Esophagus mucosa (tissue), 1 donor: ENCODE measurements at places on chromosomes 6 and 20.
A peak's percentile ranks its signal among the peaks of the same experiment; 100 is the strongest.

GRCh38 chr6:89122625-89123024 is 4.8 kb upstream of the SRSF12 start:
- ATAC-seq = peak; percentile 58

GRCh38 chr6:139496654-139497344 is 122.4 kb upstream of the CITED2 start:
- no peak for ATAC-seq

DNA sequence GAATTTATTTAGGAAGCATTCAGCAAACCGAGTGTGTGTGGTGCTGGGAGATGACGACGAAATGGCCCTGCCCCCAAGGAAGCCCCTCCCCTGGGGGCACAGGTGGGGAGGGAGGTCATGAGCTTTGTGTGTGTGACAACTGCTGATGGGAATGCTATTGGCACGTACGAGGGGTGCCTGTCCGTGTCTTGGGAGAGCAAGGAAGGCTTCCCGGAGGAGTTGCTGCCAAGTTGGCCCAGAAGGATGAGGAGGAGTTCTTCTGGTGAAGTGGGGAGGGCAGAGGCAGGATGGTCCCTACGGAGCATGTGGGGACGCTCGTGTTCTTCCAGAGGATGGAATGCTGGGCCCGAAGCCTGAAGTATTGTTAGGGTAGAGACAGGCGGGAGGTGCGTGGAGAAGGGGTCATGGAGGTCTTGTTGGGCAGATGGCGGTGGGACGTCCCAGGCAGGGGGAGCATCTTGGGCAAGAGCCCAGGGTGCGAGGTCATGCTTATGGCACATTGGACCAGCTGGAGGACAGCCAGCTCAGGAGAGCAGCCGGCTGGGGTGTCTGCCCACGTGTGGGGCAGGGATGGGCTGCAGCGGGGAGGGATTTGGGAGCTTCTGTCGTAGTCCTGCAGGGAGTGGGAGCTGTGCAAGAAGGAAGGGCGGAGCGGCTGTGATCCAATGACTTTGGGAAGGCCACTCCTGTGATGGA is 46.1 kb downstream of the SYNJ2 start:
- no peak for ATAC-seq

DNA sequence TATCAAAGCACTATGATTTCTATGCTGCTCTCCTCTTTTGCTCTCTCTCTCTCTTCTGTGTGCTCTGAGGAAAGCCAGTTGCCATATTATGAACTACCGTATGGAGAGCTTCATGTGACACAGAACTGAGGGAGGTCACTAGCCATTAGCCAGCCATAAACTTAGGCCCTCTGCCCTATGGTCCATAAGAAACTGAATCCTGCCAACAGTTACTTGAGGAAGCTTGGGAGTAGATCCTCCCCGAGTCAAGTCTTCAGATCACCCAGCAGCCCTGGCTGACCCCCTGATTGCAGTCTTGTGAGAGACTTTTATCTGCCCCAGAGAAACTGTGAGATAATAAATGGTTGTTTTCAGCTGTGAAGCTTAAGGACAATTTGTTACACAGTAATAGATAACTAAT is 5.7 kb upstream of the PEX7 start:
- ATAC-seq = no peak

DNA sequence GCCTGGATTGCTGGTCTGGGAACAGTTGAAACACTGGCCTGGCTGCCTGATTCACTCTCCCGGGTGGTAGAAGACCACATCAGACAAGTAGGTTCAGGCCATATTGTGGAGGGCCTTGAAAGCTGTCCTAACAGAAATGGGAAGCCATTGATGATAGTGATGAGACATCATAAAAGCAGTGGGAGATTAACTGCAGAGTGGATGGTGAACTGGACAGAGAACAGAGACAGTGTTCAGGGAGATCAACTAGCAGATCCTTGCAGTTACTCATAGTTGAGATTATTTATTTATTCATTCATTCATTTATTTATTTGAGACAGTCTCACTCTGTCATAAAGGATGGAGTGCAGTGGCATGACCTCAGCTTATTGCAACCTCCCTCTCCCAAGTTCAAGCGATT is 30.2 kb upstream of the MCM3 start:
- no peak for ATAC-seq

DNA sequence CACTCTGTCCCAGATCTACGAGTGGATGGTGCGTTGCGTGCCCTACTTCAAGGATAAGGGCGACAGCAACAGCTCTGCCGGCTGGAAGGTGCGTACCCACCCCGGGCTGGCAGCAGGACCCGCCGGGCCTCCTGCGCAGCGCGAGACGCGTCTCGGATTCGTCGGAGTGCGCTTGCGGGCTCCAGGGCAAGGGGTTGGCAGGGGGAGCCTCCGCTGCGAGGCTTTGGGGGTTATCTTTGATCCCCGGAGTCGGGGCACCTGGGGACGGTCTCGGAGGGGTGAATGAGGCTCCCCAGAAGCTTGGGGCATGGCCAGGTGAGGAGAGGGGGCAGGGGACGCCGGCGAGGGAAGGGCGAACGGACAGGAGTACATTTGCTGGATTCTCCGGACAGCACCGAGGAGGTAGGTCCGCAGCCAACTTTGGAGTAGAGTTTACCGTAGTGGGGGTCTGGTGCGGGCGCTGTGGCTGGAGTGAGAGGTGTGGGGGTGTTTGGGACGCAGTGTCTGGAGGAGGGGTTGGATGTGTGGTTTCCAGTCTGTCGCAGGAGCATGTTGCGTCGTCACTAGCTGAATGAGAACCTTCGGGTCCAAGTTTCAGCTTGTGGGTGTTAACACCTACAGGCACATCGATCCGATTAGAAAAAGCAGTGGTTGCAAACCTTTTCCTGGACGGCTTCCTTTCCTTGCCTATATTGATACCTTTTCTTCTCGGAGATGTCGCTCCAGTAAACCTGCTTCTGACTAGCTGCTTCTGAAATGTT is 1.2 kb downstream of the FOXO3 start:
- no peak for ATAC-seq

- ATAC-seq = peak; percentile 18
These were observed 32.8 kb downstream of the PRDM1 start for GRCh38 chr6:106118835-106119431.

DNA sequence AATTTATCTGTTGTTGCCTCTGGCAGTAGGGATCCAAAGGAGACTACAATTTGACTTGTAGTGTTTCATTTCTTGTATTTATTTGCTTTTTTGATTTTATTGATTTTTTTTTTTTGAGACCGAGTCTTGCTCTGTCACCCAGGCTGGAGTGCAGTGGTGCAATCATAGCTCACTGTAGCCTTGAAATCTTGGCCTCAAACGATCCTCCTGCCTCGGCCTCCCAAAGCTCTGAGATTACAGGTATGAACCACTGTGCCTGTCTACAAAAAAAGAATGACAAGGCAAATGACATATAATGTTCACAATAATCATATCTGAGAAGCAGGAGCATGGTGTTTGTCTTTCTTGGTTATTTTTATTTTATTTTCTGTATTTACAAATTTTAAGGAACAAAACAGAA is 117.6 kb upstream of the RNF24 start:
- ATAC-seq = no peak

- peak; percentile 27 for ATAC-seq
These were observed 3.2 kb upstream of the SDHAF4 start for GRCh38 chr6:70563530-70563929.

- ATAC-seq = no peak
These were observed 151.5 kb upstream of the STMND1 start for GRCh38 chr6:16950302-16950701.

GRCh38 chr6:165562421-165563090 is 100.5 kb downstream of the PDE10A start:
- no peak for ATAC-seq

- ATAC-seq = no peak
These were observed 83.0 kb downstream of the SCAF8 start for GRCh38 chr6:154815938-154816820.

- ATAC-seq = no peak
These were observed 189.8 kb downstream of the FOXA2 start for GRCh38 chr20:22394583-22394982.

- peak; percentile 17 for ATAC-seq
These were observed 111.9 kb downstream of the TRIM27 start for GRCh38 chr6:28811873-28812272.

DNA sequence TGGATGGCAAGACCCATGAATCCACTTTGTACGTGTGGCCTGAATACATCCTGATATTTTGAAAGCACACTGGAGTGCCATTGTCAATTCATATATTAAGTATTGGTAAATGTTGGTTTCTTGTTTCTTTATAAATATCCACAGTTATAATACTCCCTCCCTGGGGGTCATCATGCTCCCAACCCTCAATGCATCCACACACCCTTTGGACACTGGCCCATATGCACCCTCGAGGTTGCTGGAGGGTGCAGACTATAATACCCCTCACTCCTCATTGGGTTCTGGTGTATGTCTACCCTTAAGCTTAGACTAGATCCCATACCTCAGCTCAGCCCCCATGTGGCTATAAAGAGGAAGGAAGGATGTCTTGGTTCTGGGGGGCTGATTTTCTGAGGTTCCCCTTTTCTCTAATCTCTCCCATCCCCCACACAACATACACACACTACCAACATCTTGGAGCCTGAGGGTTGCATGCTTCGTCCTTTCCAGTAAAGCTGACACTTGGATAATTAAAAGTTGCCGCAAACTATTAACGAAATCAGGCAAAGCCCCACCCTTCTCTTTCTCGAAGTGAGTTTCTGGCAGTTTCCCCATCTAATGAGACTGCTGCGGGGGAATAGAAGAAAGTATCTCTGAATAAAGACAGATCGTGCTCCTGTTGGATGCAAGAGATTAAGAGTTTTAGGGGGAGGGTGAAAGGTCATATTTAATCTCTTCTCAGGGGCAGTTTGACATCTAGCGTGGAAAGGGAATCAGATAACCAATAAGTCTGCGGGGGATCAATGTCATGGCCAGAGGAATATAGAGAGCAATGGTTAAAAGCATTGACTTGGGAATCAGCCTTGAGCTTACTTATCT is 7.4 kb downstream of the PIM1 start:
- ATAC-seq = peak; percentile 50

GRCh38 chr6:48377115-48377514 is 266.1 kb upstream of the PTCHD4 start:
- ATAC-seq = no peak

DNA sequence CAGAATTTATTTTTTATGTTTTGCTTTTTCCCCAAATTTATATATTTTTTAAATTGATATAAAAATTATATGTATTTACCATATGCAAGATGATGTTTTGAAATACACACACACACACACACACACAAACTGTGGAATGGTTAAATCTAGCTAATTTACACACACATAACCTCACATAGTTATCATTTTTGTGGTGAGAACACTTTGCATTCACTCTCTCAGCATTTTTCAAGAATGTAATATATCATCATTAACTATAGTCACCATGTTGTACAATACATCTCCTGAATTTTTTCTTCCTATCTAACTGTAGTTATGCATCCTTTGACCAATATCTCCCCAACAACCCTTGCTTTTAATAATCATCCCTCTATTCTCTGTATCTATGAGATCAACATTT is 52.2 kb downstream of the GFRAL start:
- no peak for ATAC-seq

DNA sequence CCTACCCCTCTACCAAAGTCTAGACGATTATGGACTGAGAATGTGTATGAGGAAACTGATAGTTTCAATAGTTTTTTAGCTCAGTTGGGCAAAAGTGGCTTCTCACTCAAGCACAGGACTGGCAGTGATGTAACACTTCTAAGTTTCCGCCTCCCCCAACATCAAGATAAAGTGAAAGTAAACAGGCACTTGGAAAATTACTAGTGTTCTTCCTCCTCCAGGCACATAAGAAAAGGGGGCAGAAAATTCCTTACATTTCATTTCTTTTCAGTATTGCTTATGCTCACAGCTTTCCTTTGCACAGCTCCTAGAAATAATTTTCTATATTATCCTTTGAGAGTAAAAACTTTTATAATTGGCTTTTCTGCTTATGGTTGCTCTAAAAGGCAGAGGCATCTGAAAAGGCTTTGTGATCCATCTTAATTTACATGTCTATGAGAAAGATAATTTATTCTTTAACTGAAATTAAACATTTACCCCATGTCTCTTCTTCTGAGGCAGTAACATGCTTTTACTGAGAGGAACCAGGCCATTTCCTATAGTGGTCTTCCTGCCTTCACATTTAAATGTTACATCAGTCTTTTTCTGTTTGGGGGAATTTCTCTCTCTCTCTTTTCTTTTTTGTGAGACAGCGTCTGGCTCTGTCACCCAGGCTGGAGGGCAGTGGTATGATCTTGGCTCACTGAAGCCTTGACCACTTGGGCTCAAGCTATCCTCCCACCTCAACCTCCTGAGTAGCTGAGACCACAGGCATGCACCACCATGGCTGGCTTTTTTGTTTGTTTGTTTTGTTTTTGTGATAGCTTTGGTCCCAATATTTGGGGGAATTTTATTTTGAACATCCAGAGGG is 65.0 kb upstream of the EEF1A1 start:
- ATAC-seq = peak; percentile 53

DNA sequence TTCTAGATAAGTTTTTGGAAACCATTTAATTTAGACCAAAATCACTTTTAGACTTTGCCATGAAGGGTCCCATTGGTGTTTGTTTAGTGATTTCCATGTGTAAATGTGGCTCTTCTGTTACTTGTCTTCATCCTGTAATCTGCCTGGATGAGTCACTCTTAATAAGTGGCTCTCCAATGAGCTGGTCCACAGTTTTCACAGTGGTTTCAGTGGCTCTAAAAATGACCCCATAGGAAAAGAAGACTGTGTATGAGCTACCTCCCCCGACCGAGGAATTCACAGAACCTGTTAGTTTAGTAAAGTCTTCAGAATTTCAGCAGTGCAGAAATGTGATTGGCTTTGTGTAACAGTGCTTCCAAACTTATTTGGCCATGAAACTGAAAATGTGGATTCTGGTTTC is 492.0 kb upstream of the MARCKS start:
- ATAC-seq = no peak

GRCh38 chr6:89239338-89239737 is 22.2 kb upstream of the GABRR1 start:
- no peak for ATAC-seq

- ATAC-seq = no peak
These were observed 7.9 kb downstream of the AARS2 start for GRCh38 chr6:44305200-44305725.

GRCh38 chr6:144443157-144443556 is 158.0 kb downstream of the UTRN start:
- no peak for ATAC-seq

GRCh38 chr20:63222541-63222940 is 6.6 kb upstream of the YTHDF1 start:
- no peak for ATAC-seq
